ENCODE measurements at places on chromosomes 7 and 10.

GRCh38 chr10:86671985-86672710 lies 3.8 kb downstream of the LDB3 start:
- no peak for DNase-seq

- peak; percentile 91 for DNase-seq
These were observed 82.1 kb upstream of the PDGFA start for GRCh38 chr7:601595-602340.

GRCh38 chr7:128703609-128704241 lies 31.6 kb downstream of the GARIN1A start:
- DNase-seq, result no peak

DNA sequence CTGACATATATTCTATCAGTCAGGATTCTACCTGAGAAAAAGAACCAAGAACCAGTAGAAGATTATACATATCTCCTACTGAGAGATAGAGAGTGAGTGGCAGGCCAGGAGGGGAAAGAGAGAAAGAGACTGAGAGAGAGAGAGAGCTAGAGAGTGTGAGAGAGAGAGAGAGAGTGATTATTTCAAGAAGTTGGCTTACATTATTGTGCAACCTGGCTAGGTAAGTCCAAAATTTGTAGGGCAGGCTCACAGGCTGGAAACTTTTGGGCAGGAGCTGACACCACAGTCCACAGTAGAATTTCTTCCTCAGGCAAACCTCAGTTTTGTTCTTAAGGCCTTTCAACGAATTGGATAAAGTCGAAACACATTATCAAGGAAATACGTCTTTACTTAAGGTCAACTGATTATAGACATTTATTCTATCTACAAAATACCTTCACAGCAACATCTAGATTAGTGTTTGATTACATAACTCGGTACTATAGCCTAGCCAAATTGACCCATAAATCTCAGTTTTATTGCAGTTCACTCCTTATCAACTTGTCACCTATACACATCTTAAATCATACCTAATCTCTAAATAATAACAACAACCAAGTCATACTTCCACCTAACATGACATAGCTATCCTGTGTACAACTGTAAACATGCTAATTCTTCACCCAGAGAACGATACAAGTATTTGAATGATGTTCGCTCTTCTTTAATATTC lies 17.0 kb upstream of the CYP2C18 start:
- DNase-seq, result no peak

- DNase-seq, result no peak
These were observed 548.0 kb downstream of the CCSER2 start for GRCh38 chr10:84876116-84876999.

DNA sequence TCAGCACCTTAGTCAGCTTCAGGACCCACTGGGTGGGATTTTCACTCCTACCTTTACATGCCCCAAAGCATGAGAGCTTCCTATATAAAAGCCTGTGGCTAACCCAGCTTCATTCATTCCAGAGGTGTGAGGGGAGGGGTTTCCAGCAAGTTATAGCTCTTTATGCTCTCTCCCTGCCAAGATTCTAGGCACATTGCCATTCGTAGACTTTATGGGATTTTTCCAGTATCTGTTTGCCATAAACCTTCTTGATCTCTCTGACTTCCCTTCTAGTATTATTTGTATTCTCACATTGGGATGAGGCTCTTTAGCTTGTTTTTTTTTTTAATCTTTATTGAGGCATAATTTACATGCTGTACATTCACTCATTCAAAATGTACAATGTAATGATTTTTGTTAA lies 67.5 kb downstream of the POU6F2 start:
- no peak for DNase-seq

GRCh38 chr7:81165070-81165469 lies 246.2 kb upstream of the SEMA3C start:
- DNase-seq, result no peak

- DNase-seq, result no peak
These were observed 11.9 kb downstream of the FGFBP3 start for GRCh38 chr10:91897421-91897820.
